ENCODE measurements at places on chromosomes 1 and 21.

GRCh38 chr1:70146488-70146887, 58.9 kb downstream of the LRRC40 start:
- no peak for DNase-seq

GRCh38 chr1:234730770-234731568, 121.0 kb upstream of the IRF2BP2 start:
- DNase-seq, result peak; percentile 31

GRCh38 chr1:175904808-175905207, 161.4 kb upstream of the TNR start:
- no peak for DNase-seq

GRCh38 chr1:234519506-234519905, 40.5 kb upstream of the TARBP1 start:
- DNase-seq, result no peak

- DNase-seq, result no peak
These were observed 10.0 kb upstream of the FAAP20 start for GRCh38 chr1:2204415-2205190.

DNA sequence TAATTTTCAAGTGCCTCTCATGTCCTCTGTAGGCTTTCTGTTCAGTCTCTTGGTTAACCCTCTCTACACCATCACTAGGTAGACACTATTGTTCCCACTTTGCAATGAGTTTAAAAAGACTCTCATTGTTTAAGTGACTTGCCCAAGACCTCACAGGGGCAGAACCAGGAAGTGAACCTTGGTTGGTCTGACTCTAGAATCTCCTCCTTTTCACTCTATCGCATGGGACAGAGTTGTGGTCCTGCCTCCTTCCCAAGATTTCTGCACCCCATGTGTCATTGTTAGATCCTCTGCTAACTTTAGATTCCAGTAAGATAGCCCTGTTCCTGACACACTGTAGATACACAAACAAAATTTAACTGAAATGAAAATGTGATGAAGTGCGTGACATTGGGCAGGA, 481.7 kb upstream of the USP24 start:
- DNase-seq, result no peak

- DNase-seq, result no peak
These were observed 6.3 kb downstream of the TNFRSF1B start for GRCh38 chr1:12173041-12173509.

DNA sequence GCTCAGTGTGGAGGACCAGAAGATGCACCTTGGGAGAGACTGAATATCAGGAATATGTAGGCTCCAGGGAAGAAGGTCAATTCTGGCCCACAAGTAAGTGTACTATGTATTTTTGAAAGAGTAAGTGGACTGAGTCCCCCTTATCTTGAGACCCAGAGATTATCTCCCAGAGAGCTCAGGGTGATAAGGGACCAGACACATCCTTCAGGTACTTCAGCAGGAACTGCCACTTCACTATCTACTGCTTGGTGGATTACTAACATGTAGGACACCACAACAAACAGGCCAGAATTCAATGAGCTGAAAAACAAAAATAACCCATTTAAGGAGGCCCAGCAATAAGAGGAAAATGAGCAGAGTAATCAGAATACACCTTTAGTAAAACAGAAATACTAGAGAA, 119.2 kb downstream of the ZNF644 start:
- DNase-seq, result no peak

DNA sequence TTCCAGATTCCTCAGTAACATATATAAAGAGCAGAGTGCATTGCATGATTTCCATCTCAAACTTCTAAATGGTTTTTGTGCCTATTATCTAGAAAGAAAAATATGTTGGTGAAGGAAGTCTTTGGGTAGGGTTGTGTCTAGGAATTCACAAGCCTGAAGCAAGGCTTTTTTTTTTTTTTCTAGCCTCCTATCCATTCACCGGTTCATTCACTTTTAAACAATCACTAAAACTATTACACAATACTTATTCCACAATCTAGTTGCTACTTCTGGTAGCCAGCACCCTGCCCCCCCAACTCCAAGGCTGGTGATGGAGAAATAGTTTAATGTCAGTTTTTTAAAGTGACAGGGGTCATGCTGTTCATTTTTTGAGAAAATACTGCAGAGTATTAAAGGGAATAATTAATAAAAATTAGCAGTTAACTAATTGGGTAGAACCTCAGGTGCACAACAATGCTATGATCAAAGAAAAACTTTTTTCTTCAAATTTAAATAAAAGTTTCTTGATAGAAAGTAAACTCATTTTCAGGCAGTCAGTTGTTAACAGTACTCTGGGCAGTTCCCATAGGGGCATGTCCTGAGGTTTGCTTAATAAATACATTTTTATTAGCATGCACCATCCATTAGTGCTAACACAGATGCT, 10.9 kb downstream of the IRF2BP2 start:
- no peak for DNase-seq

DNA sequence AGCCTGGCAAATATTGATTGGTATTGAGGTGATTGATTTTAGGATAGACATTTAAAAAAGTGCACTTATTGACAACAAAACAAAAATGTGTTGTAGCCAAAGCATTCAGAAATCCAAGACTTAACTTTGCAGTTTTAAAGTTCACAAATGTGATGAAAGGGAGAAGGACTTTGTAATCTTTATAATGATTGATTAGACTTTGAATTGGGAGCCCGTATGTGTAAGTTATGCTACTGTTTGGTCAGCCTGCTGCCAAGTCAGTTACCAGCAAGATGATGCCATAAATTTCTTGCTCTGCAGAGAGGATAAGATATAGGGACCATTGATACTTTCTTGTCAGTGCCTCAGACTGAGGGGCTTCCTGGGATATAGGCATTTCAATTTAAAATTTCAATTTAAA, 39.5 kb downstream of the TBX19 start:
- DNase-seq, result no peak

DNA sequence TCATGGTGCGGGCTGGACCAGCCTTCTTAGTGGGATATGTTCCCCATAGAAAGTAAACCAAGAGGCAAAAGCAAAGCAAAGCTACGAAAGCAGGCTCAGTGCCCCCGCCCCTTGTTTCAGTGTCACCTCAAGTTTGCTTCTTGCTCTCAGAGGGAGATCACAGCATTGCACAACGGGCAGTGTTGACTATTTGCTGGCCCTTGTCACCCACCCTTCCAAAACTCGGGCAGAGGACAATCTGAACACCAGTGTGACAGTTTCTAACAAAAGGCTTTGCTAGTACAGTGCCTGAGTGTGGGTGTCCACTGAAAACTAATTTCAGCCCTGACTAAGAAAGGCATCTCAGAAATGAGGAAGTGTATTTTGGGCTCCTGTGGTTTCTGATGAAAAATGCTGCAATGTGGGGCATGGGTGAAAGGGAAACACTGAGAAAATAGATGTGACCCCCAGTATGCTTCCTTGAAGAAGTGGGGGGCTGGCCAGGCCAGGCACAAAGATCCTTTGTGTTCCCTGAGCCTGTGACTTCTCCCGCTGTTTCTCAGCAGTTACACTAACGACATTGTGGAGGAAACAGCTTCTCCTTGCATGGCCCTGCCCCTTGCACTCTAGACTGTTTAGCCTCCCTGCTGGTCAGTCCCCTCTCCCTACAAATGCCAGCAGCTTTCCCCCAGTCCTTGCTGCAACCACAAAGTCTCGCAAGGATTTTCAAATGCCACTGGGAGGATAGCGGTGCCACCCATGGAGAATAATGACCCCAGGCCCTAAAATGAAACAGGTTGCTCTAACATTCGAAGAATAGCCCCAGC, 33.3 kb upstream of the KCNE1 start:
- peak; percentile 40 for DNase-seq

DNA sequence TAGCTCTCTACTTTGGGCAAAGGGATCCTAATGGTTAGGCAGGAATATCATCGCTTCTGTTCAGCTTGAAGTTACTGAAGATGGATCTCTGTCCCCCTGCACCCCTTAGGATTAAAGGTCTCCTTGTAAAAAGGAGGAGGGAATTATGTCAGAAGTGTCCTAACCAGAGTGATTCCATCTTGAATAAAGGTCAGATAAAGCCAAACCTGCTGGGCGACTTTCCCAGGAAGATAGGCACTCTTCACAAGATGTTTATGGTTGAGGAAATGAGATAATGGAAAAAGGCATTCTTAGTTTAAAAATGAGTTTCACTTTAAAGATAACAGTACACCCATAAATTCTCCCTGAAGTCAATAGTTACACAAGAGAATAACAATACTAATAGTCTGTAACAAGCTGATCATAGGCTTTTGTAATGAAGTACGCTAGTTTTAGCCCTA, 1.7 kb upstream of the NENF start:
- no peak for DNase-seq

- no peak for DNase-seq
These were observed 85.7 kb downstream of the NRDC start for GRCh38 chr1:51792864-51793263.

DNA sequence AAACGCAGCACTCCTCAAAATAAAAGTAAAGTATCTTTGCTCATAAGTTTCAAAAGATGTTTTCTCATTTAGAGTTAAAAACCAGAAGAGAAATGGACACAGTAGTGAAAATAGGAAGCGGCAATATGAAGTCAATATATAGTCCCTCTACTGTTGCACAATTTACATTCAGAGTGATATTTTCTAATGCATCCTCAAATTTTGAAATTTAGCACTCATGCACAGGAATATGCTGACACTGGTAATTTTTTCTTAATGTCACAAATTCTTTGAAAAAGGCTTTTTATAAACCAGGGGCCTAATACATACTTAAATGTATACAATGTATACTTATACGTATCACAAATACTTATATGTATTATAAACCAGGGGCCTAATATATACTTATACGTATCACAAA, 19.5 kb downstream of the ST7L start:
- DNase-seq, result no peak

- DNase-seq, result no peak
These were observed 34.9 kb downstream of the GPR3 start for GRCh38 chr1:27427329-27427728.

GRCh38 chr1:53956308-53957168, 10.4 kb downstream of the LRRC42 start:
- DNase-seq, result no peak

GRCh38 chr1:15620155-15620545, 2.9 kb downstream of the DDI2 start:
- DNase-seq, result no peak

DNA sequence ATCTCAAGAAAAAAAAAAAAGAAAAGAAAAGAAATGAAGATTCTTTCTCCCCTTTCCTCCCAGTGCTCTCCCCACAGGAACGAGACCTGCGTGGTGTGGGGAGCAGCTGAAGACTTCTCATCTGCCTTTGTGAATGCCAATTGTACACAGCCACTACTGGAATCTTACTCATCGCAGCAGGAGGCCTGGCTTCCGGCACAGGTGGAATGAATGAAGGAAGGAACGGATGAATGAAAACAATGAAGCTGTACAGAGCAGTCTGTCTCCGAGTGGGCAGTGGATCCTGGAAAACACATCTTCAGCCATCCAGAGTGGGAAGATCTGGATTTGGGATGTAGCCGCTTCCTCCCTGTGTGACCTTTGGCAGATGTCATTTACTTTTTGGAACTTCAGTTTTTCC, 64.9 kb downstream of the RUNX3 start:
- no peak for DNase-seq

DNA sequence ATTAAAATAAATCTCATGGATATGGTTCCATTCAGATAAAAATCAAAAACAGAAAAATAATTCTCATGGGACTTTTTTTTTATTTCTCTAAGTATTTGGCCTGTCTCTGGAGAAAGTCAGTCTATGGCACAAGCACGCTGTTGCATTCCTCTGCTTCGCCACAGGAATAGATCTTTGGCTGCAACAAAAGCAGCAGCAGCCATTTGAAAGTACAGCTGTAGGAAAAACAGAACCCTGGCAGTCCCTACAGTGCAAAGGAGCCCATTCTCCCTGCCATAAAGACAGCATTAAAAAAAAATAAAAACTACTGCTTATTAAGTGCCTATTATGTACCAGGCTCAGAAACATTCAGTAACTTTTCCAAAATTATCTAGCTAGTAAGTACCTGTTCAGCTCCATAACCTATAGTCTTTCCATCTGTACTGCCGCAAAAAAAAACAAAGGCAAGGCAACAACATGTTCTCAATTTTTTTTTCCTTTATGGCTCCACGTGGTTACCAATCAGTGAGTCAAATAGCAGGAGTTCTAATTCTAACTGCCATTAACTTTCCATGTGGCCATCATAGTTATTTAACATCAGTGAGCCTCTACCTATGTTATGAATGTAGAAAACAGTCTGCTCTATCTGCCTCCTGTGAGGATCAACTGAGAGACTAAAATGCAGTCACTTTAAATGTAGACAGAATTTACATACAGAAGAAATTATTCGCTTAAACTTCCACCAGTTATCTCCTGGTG, 22.7 kb downstream of the SLC35D1 start:
- no peak for DNase-seq

GRCh38 chr1:83994111-83994510, 4.8 kb downstream of the TTLL7 start:
- DNase-seq, result no peak

- DNase-seq, result no peak
These were observed 803 bp upstream of the RHBG start for GRCh38 chr1:156368157-156368658.

DNA sequence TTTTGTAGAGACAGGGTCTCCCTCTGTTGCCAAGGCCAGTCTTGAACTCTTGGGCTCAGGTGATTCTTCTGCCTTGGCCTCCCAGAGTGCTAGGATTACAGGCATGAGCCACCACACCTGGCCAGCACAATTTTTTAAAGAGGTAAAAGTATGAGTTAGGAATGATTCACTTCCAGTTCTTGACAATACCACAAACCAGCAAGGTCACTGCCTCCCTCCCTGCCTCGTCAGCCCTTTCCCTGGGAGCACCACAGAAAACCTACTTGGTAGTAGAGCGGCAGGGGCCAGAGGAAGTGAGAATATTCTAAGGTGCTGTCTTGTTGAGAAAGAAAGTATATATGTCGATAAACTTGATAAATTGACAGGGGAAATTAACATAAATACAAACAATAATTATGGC, 10.8 kb upstream of the CDA start:
- no peak for DNase-seq

- DNase-seq, result no peak
These were observed 244.6 kb upstream of the DMRTA2 start for GRCh38 chr1:50667710-50668356.

- DNase-seq, result no peak
These were observed 385.6 kb downstream of the PTPRU start for GRCh38 chr1:29621826-29622435.

GRCh38 chr1:244248426-244248825, 197.3 kb downstream of the ZBTB18 start:
- no peak for DNase-seq

DNA sequence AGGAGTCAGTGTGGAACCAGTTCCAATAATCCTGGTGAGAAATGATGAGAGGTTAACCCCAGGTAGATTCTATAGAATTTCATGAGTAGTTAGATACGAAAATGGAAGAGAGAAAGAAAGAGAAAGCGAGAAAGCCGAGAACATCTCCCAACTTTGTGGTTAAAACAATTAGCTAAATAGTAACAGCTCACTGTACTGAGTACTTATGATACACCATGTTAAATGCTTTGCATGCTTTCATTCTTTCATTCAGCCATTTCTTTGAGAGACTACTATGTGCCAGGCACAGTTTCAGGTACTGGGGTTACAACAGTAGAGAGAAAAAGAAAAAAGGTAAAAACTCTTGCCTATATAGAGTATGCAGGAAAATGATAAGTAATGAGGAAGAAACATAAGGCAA, 109.7 kb upstream of the SYT6 start:
- DNase-seq, result no peak

- DNase-seq, result no peak
These were observed 675.3 kb downstream of the LTN1 start for GRCh38 chr21:28317177-28317950.

GRCh38 chr1:23743287-23744152, at the start of gene ELOA:
TSS of gene ELOA (plus strand) at chr1:23743471. CDS start at chr1:23743504, 33 bp downstream.
- DNase-seq, result peak; percentile 73
